DMS79 treated with DMSO at 0.1 percent for 48 hours (cell line): ENCODE measurements at places on chromosomes 4 and X.
A peak's percentile ranks its signal among the peaks of the same experiment; 100 is the strongest.

GRCh38 chrX:107894038-107894437 is 68.4 kb downstream of the MID2 start:
- DNase-seq = peak; percentile 2

DNA sequence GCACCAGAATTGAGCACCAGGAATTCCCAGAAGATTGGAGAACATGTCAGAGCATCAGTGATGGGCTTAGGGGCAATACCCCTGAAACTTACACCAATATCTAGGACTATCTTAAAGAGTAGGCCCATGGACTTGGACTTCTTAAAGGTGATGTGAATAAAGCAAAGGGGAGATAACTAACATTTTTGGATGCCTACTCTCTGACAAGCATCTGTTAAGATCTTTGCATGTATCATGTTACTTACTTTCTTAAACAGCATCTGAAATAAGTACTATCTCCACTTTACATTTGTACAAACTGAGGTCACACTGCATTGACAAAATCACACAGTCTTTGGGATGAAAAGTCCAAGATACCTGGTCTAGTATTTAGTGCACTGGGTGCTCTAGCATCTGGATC is 258.6 kb upstream of the ARSJ start:
- no peak for DNase-seq

GRCh38 chrX:132425744-132426318 is 63.0 kb downstream of the MBNL3 start:
- DNase-seq = no peak

DNA sequence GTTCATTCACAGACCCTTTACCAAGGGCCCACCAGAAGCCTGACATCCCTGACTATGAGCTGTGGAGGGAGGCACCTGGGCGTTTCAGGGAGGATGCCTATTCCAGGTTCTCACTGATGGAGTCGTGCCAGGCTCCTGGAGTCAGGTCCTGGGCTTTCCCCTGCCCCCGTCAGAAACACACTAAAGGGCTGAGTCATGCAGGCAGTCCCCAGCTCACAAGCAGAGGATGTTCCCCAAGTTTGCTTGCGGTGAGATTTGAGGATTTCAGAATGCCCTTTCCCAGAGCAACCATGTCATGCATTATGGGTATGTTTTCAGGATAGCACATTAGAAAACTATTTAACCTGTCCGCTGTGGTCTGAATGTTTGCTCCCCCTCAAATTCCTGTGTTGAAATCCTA is 45.2 kb downstream of the FHDC1 start:
- DNase-seq = no peak

GRCh38 chr4:45620808-45621207 is 503.0 kb downstream of the GABRG1 start:
- DNase-seq = no peak

DNA sequence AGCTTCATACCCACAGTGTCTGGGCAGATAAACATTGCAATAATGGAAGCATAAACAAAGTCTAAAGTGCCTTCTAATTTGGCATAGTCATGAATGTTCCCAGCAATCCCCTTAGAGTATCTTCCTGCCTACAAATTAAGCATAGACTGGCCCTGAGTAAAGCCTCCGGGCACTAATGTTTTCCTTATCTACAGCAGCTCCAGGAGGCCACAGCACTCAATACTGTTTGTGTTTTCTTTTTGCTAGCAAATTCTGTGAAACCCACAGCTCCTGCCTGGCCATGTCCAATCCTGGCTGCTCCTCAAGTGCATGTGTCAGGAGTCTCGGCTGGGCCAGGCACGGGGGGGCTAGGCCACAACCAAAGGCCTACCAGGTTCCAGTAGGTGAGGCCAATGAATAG is 102.7 kb upstream of the TBC1D9 start:
- DNase-seq = no peak

GRCh38 chr4:98939892-98940298 is 11.0 kb upstream of the EIF4E start:
- peak; percentile 1 for DNase-seq

GRCh38 chr4:68447201-68447600 is at the start of gene TMPRSS11E:
TMPRSS11E (plus strand) TSS chr4:68447463; CDS start chr4:68447513, 50 bp downstream.
- DNase-seq = no peak

- DNase-seq = no peak
Measured at GRCh38 chr4:99723612-99724011, 66.0 kb upstream of the C4orf54 start.

DNA sequence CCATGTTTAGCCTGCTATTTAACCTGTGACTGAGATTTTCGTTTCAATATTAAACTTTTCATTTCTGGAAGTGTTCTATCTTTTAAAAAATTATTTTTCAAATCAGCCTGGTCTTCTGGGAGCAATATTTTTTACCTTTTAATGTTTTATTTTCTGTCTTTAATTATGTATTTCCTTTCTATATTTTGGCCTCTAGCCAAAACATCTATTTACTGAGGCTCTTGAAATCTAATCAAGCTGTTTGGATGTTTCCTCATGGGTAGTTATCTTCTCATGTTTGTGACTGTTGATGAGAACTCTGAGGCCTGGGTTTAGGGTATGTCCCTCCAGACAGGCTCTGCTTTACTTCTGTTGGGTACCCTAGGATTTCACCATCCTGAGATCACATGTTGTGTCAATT is 10.3 kb upstream of the SLC10A4 start:
- DNase-seq = peak; percentile 46

- DNase-seq = no peak
Measured at GRCh38 chr4:138003248-138003647, 238.9 kb downstream of the SLC7A11 start.
